ENCODE measurements at places on chromosomes 4 and X.

GRCh38 chr4:183141997-183142396 lies 42.9 kb downstream of the WWC2 start:
- DNase-seq, result no peak

DNA sequence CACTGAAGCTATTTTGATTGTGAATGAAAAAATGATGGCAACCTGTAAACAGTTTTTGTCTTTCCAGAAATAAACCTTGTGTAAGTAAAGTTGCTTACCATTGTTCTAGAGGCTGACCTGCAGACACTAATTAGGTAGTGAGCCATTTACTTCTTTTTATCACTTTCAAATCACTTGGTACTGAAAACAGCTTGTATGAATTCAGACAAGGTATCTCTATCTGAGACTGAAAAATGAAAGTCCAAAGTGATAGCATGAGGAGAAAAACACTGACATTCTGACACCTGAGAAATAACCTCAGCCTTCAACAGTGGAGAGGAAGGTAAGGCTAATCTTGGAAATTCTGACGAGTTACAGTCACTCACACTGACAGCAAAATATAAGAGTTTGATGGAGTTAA lies 238.8 kb downstream of the GPC3 start:
- DNase-seq, result no peak

- DNase-seq, result no peak
Observed at GRCh38 chrX:133723930-133724329, 261.5 kb downstream of the GPC3 start.

DNA sequence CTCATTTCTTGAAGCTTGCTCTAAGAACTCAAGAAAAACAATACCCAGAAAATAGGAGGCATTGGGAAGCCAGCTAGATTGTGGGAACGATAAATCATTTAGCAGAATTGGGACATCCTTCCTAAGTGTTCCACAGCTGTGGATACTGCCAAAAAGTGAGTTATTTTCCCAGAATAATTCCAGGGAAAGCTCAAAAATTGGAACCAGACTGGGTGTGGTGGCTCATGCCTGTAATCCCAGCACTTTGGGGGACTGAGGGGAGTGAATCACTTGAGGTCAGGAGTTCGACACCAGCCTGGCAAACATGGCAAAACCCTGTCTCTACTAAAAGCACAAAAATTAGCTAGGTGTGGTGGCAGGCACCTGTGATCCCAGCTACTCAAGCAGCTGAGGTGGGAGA lies 68.2 kb upstream of the GK2 start:
- no peak for DNase-seq

GRCh38 chr4:182770259-182770995 lies 146.8 kb downstream of the DCTD start:
- no peak for DNase-seq

DNA sequence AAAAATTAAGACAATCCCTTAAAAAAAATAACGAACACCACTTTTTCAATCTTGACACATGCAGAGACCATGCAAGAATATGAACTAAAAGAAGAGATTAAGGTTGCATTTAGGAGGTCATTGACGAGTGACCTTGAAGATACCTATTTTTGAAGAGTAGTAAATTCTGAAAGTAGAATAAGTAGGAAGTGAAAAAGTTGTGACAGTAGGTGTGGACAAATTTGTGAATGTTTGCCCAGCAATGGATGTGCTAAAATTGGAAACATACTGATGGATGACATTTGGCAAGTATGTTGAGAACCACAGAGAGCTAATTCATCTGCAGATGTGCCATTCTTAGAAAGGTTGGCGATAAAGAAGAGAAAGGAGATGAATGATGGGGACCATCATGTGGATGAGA lies 213.7 kb upstream of the VCX3A start:
- DNase-seq, result no peak

GRCh38 chrX:148495176-148495575 lies 5.2 kb upstream of the AFF2 start:
- no peak for DNase-seq

GRCh38 chr4:8303081-8303480 lies 33.5 kb downstream of the HTRA3 start:
- DNase-seq, result no peak

DNA sequence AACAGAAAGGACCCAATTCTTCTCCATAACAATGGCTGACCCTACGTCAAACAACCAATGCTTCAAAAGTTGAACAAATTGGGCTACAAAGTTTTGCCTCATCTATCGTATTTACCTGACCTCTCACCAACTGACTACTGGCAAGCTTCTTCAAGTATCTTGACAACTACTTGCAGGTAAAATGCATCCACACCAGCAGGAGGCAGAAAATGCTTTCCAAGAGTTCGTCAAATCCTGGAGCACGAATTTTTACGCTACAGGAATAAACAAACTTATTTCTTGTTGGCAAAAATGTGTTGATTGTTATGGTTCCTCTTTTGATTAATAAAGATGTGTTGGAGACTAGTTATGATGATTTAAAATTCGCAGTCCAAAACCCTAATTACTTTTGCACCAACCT lies 6.7 kb upstream of the GAB1 start:
- no peak for DNase-seq

GRCh38 chrX:139508099-139508498 lies 22.4 kb upstream of the F9 start:
- no peak for DNase-seq

DNA sequence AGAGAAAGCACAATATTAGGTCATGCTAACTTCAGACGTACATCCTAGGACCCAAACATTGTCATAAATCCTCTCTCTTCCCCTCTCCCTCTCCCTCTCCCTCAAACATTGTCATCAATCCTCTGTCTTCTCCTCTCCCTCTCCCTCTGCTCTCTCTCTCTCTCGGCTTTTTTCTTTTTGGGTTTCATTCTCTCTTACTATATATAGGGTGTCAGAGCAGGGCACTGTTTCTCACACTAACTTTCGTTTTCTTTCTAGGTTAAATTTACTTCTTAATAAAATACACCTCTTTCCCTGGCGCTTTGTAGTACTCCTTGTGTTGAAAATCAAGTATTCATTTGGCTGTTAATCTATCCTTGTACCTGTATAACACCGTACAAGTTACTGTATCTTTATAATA lies 37.0 kb upstream of the HERC5 start:
- no peak for DNase-seq

- DNase-seq, result no peak
Observed at GRCh38 chrX:75038925-75039324, 113.7 kb upstream of the NEXMIF start.

- no peak for DNase-seq
Observed at GRCh38 chr4:121720109-121720508, 23.3 kb upstream of the ANXA5 start.

GRCh38 chrX:150018931-150019361 lies 80.7 kb upstream of the EOLA2 start:
- DNase-seq, result no peak

- DNase-seq, result no peak
Observed at GRCh38 chrX:154486396-154487207, at the start of gene UBL4A. UBL4A (minus strand) TSS chrX:154486615; CDS start chrX:154486584, 31 bp downstream.

DNA sequence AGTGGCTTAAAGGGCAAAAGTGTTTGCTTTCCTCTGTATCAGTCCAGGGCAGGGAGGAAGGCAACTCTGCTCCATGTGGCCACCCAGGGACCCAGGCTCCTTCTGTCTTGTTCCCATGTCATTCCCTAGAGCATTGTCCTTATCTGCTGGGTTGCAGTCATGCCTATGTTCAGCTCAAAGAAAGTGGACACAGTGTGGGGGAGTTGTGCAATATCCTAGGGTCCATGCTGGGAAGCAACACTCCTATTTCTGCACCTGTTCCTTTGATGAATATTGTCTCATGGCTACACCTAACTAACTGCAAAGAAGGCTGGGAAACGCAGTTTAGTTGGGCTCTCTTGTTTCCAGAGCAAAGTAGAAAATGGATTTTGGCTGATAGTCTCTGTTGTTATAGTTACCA lies 107.0 kb upstream of the OTUD4 start:
- no peak for DNase-seq

DNA sequence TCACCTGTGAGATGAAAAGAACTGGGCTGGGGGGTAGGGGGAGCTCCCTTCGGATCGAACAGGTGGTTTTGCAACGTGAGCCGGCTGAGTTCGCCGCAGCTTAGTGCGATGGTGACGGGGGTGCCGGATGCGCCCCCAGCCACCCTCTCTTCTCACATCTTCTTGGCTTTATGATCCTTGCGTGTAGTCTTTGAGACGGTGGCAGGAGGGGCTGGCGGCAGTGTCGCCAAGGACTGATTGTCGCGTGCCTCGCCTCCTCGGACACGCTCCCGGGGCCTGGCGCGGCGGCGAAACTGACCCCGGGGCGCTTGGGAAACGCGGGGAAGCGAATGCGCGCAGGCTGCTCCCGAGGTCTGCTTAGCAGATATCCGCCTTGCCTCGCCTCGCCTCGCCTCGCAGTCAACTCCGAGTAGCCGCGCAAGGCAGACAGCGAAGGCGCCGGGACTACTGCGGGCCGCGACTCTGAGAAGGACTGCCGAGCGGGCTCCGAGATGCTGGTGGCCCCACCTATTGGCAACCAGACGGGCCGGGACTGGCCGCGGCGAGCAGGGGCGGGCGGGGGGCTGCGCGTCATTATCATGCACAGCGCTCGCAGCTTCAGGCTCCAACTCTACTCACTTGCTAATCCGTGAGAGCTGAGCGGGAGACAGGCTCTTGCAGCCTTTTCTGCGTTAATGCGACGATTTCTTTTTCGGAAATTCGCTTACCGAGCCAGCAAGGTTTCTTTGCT lies 1.5 kb downstream of the GRID2 start:
- DNase-seq, result no peak

GRCh38 chrX:71096760-71097032 lies 1.0 kb downstream of the FOXO4 start:
- DNase-seq, result no peak

- no peak for DNase-seq
Observed at GRCh38 chr4:186032259-186032658, 36.7 kb upstream of the TLR3 start.

DNA sequence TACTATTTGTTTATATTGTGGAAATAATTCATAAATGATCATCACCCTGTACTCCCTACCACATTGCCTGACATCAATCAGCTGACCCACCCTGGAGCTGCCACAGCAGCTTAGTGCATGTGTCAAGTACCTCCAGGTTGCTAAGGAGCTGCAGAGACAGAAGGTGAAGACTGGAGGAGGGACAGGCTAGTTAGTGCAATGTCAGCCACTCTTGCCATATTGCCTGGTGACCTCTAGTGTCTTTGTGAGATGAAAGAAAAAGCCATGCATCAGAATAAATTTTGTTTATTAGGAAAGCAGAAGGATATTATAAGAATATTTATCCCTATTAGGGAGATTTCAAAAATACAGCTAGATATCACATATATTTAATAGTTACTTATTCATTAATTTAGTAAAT lies 243.9 kb upstream of the FAT4 start:
- DNase-seq, result no peak

GRCh38 chr4:113106108-113106507 lies 56.7 kb downstream of the ANK2 start:
- DNase-seq, result no peak

DNA sequence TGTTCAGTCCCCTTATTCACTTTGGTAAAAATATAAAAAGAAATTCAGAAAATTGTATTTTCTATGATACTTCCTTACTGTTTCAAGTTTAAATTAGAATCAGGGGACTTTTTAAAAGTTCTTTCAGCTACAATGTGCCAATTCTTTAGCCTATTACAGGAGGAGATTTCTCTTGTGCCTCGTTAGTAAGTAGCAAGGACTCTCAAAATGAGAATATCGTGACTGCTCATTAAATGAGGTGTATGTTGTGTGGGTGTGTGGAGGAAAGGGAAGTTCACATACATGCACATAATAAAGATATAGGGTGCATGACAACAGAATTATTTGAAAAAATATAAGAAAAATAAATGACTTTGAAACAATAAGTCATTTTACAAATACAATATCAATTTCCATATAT lies 190.5 kb downstream of the DTHD1 start:
- DNase-seq, result no peak

DNA sequence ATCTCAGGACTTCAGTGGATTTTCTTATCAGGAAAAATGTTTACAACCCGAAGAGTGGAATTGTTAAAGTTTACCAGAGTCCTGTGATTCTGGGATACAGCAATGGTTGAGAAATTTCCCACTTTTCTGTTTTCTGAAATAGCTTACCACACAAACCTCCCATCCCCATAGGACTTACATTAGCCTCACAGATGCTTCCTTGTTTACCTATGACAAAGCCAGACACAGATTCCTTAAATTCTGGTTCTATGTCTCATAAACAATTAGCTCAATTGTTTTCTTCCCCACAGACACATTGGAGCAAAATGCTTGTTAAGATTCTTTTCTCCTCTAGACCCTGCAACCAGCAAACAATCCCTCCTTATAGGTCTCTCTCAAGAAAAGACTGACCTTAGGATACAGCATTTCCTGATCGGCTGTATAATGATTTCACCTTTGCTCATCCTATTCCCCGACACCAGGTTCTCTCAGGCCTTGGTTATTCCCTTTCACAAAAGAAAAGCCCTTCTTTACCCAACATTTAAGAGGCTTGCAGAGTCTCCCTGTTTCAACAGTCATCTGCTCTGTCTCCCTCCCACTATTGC lies 886.2 kb downstream of the ARAP2 start:
- no peak for DNase-seq

GRCh38 chr4:81355136-81355535 lies 116.6 kb downstream of the RASGEF1B start:
- DNase-seq, result no peak

DNA sequence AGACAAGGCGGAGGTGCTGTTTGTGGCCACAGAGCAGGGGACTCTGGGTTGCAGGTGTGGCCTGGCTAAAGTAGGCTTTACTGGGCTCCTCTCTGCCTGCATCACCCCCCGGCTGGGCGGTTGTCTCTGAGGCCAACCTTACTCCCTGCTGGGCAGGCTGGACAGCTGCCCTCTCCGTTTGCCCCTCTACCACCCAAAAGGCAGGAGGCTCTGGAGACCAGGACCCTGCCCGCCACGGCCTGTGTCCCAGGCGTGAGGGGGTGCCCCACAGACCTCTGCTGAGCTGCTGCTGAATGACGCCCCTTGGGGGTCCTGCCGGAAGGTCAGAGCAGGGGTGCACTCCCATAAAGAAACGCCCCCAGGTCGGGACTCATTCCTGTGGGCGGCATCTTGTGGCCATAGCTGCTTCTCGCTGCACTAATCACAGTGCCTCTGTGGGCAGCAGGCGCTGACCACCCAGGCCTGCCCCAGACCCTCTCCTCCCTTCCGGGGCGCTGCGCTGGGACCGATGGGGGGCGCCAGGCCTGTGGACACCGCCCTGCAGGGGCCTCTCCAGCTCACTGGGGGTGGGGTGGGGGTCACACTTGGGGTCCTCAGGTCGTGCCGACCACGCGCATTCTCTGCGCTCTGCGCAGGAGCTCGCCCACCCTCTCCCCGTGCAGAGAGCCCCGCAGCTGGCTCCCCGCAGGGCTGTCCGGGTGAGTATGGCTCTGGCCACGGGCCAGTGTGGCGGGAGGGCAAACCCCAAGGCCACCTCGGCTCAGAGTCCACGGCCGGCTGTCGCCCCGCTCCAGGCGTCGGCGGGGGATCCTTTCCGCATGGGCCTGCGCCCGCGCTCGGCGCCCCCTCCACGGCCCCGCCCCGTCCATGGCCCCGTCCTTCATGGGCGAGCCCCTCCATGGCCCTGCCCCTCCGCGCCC lies 920 bp downstream of the HTT-AS start:
- DNase-seq, result no peak

- DNase-seq, result no peak
Observed at GRCh38 chr4:26907731-26908599, 47.3 kb downstream of the STIM2 start.

All from NCI-H1436 treated with DMSO at 0.1 percent for 48 hours (cell line).